A172 (cell line): ENCODE measurements at places on chromosomes 5 and 9.
A peak's percentile ranks its signal among the peaks of the same experiment; 100 is the strongest.

GRCh38 chr5:2142456-2142954, 259.8 kb upstream of the IRX4 start:
- no peak for DNase-seq

GRCh38 chr5:54900984-54901725, 84.2 kb downstream of the ESM1 start:
- DNase-seq, result peak; percentile 18

GRCh38 chr5:122195802-122196394, 66.6 kb downstream of the ZNF474 start:
- DNase-seq, result peak; percentile 76

DNA sequence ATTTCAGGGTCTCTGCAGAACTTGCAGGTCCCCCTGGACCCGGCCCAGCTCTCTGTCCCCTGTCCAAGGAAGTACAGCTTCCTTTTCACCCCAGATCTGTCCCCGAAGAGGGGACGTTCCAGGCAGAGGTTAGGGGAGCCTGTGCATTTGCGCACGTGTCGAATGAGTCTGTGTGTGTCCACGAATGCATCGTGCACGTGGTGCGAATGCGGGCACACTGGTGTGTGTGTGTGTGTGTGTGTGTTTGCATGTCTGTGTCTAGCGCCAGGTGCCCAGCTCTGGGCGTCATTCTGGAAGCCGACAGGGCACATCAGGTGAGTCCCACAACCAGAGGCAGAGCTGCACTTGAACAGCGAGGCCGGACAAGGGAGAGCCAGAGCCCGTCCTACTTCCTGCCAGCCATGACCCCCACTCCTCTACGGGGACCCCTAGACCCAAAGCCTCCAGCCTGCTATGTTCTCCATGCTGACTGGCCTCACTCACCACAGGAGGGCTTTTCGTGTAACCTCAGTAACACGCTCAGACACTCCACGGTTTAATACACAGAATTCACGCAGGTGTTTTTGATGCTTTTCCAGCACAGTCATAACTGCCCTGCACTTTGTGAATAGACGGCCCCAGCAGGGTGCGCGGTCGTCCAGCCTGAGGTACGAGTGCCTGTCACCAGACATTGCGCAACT, 41.3 kb upstream of the CACNA1B start:
- no peak for DNase-seq

DNA sequence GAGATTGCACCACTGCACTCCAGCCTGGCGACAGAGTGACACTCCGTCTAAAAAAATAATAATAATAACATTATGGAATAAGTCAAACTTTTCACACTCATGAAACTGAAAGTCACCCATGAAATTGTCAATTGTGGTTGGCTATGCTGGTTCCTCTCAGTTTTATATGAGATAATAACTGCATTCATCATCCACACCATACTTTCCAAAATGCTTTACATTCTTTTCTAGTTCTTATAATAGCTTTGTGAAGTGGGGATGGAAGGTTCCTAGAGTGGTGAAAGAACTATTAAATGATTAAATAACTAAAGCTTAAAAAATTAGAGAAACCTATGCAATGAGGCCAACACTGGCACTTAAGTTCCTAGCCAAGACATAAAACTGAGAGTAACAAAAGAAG, 12.6 kb upstream of the ASPN start:
- DNase-seq, result no peak

DNA sequence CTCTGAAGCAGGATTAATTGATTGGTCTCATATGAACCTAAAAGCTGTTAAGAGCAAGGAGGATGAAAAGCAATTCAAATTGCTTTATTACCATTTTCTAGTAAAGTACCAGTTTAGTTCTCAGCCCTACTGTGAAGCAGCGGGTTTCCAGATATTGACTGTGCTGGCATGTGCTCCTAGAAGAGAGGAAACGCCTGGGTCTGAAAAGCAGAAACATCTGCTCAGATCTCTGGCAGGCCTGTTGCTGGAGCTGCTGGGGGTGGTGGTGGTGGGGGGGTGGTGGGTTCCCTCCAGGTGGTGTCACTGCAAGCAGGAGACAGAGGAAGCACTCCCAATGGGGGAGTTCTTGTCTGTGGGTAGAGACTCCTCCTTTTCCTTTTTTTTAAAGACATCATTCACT, 105.5 kb upstream of the ZNF462 start:
- no peak for DNase-seq

- DNase-seq, result no peak
Observed at GRCh38 chr9:124500796-124501611, 6.2 kb downstream of the NR5A1 start.

GRCh38 chr5:14147210-14147609, 4.1 kb downstream of the TRIO start:
- no peak for DNase-seq

GRCh38 chr5:79255786-79256557, 20.0 kb downstream of the JMY start:
- peak; percentile 56 for DNase-seq

GRCh38 chr5:175382171-175382570, 61.8 kb downstream of the DRD1 start:
- no peak for DNase-seq

GRCh38 chr5:168313596-168314204, 22.3 kb downstream of the WWC1 start:
- no peak for DNase-seq

DNA sequence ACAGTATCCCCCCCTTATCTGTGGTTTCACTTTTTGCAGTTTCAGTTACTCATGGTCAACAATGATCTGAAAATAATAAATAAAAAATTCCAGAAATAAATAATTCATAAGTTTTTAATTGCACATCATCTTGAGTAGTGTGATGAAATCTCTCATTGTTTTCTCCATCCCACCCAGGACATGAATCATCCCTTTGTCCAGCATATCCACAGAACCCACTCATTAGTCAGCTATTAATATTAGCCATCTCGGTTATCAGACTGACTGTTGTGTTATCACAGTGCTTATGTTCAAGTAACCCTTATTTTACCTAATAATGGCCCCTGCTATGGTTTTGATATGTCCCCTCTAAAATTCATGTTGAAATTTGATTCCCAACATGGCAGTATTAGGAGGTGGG, 40.7 kb downstream of the FAM114A2 start:
- no peak for DNase-seq

- DNase-seq, result peak; percentile 93
Observed at GRCh38 chr5:177497292-177498012, at the start of gene PDLIM7. Gene PDLIM7, minus strand, starts transcription at chr5:177497604. Its CDS starts 1,092 bp downstream, at chr5:177496512.

- DNase-seq, result no peak
Observed at GRCh38 chr5:1134478-1134877, 22.6 kb upstream of the SLC12A7 start.

- DNase-seq, result no peak
Observed at GRCh38 chr9:93184432-93185265, 710 bp downstream of the WNK2 start.

DNA sequence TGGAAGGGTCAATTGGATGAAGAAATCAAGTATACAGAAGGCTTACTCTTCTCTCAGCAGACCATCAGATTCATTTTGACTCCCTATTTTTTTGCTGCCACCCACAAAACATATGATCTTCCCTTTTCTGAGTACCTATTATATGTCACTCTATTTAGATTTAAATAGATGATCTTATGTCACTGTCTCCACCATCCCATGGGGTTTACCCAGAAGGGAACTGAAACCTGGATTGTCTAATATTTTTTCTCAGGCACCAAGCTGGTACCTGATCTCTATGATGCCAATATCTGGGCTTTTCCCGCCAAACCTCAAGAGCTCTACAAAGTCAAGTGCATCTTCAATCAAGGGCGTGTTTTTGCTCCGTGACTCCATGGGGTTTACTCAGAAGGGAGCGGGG, 118.7 kb downstream of the GAS1 start:
- no peak for DNase-seq

GRCh38 chr5:143398451-143399237, 4.8 kb downstream of the NR3C1 start:
- DNase-seq, result no peak

DNA sequence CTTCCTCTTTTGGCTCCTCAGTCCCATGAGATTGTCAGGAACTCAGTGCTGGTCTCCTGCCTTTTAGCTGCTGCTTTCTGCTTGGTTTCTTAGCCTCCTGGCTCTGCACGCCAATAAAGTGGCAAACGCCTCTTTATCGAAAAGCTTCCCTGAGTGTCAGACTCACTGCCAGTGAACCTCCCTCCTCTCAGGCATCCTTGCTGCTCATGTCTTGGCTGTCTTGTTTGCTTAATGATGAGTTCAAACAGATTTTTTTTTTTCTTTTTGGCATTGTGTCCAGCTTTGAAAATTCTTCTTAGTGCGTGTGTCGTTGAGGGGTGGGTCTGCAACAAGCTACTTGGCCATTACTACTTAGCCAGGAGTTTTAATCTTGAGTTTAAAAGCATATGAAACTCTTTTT, 14.9 kb downstream of the RASGRF2 start:
- no peak for DNase-seq

GRCh38 chr9:104786293-104786692, 22.4 kb downstream of the NIPSNAP3B start:
- DNase-seq, result no peak

DNA sequence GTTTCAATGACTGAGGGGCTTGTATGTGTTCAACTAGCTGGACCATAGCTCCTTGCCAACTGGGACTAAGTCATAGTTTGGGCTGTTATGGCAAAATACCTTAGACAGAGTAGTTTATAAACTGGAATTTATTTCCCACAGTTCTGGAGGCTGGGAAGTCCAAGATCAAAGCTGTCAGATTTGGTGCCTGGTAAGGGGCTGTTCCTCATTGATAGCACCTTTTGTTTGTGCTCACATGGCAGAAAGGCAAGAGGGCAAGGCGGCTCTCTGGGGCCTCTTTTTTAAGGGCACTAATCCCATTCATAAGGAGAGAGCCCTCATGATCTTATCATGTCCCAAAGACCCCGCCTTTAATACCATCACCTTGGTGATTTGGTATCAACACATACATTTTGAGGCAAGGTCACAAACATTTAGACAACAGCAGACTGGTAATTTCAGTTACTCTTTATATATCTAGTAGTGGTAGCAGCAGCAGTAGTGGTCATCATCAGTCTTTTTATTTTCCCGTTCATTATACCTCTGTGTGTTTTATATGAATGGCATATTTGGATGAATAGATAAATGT, 477.0 kb downstream of the CCDC171 start:
- peak; percentile 11 for DNase-seq

DNA sequence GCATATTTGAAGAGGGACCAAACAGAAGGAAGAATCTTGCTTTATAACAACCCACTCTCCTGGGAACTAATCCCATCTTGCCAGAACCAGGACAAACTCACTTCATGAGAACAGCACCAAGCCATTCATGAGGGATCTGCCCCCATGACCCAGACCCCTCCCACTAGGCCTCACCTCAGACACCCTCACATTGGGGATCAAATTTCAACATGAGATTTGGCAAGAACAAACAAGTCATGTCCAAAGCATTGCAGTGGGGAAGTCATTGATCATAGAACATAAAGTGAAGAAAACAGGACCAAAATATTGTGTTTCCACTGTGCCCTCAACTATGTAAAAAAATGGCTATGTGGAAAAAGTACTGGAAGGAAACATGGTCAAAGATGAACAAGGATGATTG, 43.9 kb downstream of the MAP1B start:
- DNase-seq, result no peak

- DNase-seq, result no peak
Observed at GRCh38 chr5:67105270-67105669, 91.3 kb downstream of the CD180 start.

DNA sequence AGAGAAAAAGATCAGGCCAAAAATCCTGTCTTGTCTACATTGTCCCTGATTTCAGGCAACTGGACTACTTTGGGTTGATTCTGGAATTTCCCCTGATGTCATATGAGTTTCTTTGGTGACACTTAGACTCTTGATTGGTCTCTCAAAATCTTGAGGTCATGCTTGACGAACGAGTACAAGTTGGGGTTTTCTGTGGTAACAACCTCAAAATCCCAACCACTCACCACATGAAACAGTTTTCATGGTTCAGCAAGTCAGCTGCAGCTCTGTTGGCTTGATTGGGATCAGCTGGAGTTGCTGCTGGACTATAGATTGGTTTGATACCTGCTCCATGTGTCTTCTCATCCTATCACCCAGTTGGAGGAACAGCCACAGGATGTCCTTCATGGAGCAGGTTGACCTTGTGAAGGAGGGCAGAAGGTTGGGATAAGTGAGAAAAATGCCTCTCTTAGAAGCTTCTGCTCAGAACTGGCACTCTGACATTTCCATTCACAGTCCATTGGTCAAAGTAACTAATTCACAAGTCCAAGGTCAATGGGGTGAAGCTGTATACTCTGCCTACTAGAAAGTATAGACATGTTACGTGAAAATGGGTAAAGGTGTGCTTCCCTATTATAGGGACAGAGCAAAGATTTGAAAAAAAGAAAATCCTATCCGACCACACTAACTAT, 284.5 kb downstream of the SH3GL2 start:
- DNase-seq, result no peak
